ENCODE measurements at places on chromosomes 11 and 22.

- no peak for DNase-seq
These were observed 32.3 kb downstream of the PIWIL4 start for GRCh38 chr11:94599510-94599909.

DNA sequence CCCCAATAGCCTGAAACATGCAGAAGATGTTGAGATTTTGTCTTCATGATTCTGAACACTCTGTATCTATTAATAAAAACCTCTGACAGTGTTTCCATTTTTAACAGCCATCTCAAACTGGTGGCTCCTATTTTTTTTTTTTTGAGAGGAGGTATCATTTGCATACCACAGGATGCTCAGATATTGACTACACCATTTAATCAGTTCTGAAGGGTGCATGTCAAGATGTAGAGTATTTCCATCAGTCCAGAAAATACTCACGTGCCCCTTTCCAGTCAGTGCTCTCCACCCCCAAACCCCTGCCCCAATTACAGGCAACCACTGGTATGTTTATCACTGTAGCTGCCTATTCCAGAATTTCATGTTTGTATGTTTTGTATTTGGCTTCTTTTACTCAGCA is 85.3 kb upstream of the SORL1-AS1 start:
- DNase-seq, result no peak

DNA sequence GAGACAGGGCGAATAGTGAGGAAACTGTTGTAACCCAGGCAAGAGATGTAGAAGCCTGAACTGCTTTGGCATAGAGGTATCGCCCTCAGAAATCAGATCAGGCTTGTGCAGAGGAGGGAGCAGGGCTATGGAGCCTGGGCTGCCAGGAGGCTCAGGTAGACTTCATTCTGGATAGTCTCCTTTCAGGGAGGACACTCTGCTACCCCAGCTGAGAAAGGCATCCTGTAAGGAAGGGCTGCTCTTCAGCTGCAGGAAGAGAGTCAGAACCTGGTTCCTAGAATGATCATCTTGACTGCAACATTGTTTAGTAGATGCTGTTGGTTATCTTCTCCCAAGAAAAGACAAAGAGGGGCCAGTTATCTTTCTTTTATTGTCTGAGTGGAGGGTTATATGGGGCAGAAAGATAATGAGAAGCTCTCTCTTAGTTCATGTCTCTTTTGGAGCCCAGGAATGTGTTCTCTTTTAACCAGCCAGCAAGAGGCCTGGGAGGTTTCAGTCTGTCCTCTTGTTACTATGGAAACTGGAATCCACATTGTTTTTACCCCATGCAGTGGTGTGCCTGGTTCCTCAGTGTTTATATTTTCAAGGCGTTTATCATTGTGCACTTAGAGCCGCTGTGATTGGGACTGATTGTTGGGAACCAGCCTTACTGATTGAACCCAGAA is 95.7 kb downstream of the STIM1 start:
- DNase-seq, result no peak

DNA sequence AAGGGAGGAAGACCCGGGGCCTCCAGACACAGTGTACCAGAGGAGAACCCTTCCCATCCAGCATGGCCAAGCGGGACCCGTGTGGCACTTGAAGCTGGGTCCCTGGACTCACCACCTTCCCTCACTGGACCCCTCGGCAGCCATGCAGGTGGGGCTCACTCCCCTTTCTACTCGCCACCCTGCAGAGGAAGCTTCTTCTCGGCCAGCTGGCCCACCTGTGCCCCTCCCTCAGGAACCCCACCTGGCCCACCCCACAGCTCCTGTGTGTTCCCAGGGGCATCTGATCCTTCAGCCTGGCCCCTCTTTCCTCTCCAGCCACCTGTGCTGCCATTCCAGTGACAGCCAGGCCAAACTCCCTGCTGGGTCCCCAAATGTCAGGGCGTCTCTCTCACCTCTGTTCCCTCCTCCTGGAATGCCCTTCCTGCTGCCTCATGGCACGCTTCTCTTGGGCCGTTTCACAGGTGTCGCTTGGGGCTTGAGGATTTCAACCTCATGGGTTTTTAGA is 38.0 kb downstream of the IGF2 start:
- DNase-seq, result no peak

All from nephron progenitor cell (in vitro differentiated cells).